ENCODE measurements at places on chromosomes 2 and 18.

- no peak for DNase-seq
These were observed 91.0 kb downstream of the MAPRE2 start for GRCh38 chr18:35132021-35132902.

DNA sequence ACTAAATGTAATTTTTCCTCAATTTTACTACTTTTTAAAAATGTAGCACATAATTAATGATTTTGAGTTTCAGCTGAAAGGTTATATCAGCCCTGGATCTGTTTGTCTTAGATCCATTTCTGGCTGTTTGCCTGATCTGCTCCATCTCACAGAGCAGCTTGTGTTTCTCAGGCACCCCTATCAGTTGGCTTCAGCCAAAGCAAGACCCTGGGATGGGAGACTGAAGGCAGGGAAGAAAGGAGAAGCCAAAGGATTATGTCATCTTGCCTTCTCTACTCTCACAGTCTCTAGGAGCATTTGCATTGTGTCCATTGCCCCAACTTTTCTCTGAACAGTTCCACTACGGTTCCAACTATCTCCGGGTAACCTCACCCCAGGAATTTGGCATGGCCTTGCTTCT lies 110.5 kb downstream of the CCDC148 start:
- DNase-seq = no peak

GRCh38 chr2:20670315-20671035 lies 3.5 kb downstream of the GDF7 start:
- no peak for DNase-seq

- DNase-seq = no peak
These were observed 2.7 kb downstream of the IGFBP2 start for GRCh38 chr2:216635701-216636550.

DNA sequence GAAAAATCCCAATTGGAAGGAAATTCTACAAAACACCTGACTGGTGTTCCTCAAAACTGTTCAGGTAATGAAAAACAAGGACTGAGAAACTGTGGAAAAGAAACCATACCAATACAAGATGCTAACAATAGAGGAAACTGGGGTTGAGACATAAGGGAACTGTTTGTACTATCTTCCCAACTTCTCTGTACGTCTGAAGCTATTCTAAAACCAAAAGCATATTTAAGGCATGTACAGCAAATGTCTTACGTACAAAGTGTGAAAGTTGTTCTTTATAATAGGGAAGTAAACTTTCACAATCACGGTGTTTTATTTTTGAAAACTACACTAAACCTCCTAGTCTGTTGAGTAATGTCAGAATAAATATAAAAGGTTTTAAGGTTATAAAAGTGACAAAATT lies 776.1 kb upstream of the RAB6C start:
- no peak for DNase-seq

- DNase-seq = no peak
These were observed 74.0 kb downstream of the TTC27 start for GRCh38 chr2:32701806-32702205.

- no peak for DNase-seq
These were observed 78.8 kb upstream of the PELI1 start for GRCh38 chr2:64223055-64223454.

DNA sequence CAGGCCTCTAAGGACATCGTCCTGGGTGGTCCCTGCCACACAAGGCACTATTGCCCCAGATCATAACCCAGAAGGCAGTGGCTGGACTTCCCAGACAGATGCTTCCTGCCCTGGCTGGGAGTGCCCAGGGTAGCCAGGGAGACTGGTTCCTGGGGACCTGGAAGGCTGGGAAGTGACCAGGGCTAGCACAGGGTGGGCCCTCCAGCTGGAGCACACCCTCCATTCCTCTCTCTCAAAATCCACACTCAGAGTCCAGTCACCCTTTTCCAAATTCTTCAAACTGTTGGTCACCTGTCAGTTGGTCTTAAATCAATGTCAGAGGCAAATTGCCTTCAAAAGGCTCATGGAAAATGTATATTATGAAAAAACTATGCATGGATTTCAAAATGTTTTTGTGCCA lies 11.6 kb upstream of the TUBB6 start:
- no peak for DNase-seq

DNA sequence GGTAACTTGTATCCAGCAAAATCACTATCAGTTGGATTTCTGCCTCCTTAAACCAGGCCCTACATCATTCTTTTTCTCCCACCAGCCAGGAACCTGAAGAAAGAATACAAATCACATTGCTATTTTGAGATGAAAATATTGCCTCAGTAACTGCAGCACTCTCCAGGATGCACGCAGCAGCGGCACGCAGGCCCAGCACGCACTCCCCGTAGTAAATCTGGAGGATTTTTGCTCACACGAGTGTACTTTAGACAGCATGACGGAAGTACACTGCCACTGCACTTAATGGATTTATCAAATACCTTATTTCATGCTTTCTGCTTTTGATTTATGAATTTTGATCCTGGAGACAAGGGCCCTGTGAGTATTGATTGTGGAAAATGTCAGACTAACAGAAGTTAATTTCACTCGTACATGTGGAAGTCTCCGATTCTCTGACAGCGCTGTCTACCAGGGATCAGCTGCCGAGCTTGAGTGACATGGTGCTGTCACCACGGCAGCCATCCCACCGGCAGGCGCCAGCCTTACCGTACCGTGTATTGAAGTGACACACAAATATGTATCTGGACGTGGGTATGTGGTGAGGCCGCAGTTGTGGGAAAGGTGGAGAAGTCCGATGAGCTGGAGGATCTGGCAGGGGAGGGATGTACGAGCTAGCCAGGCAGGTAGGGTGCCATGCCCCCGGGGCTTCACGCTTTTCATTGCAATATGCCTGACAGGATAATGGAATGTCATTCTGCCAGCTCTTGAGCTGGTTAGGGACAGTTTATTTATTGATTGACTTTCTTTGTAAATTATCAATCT lies 863.7 kb downstream of the GALR1 start:
- DNase-seq = no peak

- DNase-seq = no peak
These were observed 45.1 kb downstream of the FARSB start for GRCh38 chr2:222610746-222611145.

DNA sequence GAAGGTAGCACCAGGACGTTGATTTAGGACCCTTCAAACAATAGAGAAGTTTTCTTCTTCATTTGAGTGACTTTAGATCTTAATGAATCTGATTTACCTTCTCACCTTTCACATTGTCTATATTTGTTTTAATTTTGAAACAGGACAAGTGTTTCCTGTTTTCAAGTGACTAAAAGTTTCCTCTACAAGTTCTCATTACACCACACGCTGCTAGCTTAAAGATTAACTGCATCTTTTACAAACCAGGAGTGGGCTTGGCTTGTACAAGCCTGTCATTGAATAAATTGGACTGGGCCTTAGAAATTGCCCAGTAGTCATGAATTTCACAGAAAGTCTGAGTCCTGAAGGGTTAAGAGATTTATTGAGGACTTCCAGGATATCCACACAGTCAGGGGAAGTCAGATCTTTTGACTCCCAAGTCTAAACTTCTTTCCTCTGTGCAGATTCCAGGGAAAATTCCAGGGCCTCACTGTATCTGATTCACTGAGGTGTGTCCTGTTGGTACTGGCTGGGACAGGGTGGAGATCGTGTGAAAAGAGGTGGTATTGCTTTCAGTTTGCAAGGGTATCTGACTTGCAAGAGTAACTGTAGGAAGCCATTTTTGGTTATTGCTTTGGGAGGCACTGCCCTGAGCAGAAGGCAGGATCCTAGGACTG lies 3.4 kb downstream of the SGPP2 start:
- DNase-seq = no peak

- DNase-seq = no peak
These were observed 112.3 kb downstream of the MEP1B start for GRCh38 chr18:32301976-32302743.

DNA sequence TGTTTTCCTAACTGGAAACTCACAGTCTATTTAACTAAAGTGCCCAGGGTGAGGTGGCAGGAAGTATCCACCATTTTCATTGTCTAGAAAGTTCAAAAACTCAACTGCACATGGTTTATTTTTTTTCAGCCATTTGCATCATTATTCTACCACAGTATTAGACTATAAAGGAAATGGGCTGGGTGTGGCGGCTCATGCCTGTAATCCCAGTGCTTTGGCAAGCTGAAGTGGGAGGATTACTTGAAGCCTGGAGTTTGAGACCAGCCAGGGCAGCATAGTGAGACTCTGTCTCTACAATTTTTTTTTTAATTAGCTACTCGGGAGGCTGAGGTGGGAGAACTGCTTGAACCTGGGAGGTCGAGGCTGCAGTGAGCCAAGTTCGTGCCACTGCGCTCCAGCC lies 213.8 kb downstream of the MYO3B start:
- DNase-seq = no peak

GRCh38 chr2:191166111-191166755 lies 15.4 kb upstream of the STAT4 start:
- no peak for DNase-seq

DNA sequence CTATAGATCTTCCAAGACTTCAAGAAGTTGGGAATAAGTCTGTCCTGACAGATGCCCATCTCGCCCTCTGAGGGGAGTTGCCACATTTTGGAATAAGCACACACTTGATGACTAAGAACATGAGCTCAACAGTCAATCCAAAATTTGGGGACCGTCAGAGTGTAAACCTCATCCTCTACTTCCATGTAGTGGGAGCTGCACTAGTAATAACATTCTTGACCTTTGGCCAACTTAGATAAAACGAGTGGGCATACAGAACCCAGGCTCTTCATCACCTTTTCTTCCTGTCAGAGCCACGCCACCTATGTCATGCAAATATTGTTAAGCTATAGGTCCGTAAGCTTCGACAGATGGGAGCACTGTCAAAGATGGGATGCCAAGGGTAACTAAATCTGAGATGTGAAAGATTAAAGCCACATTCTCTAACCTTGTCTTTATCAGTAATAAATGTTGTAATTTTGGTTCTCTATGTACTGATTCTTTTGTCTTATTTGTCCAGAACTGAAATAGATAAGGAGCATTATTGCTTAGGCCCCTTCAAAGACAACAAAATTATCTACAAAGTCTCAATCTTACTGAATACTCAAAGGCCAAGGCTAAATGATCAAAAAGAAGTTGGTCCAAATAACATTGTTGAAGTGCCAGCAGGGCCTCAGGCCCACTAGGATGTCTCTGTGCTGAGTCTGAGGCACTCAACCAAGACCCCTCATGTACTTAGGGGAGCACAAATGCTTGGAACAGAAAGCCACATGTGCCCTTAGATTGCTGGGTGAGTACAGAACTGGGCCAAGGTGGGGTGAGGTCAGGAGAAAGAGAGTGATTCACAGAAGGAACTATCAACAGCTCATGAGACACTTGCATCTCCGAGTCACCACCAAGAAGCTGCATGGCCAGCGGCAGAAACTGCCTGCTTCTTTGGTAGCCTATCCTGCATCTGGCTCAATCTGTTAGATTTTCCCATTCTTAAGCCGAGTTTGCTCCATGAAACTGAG lies 15.0 kb downstream of the CDH2 start:
- DNase-seq = no peak

DNA sequence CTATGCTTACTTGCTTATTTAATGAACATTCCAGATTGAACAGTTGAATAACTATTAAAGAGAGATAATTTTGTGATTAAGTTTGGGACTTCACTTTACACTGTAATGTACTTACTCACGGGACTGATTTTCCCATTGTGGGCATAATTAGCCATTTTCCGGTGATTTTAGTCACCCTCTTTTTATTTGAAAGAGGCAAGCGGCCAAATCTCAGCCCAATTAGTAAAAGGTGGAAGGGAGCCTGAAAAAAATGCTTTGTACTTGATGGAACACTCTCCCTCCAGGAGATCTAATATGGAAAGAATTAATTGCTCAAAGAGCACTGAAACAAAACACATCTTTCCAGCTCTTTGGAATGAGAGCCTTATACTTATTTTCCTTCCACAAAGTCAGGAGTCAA lies 50.2 kb downstream of the CALCRL start:
- no peak for DNase-seq

- DNase-seq = no peak
These were observed 89.6 kb downstream of the ITGB1BP1 start for GRCh38 chr2:9333591-9334171.

- no peak for DNase-seq
These were observed 5.8 kb upstream of the ARL5A start for GRCh38 chr2:151833984-151834383.

- no peak for DNase-seq
These were observed 1132.1 kb upstream of the ZEB2 start for GRCh38 chr2:145652036-145652435.

GRCh38 chr2:177254433-177255226 lies 9.9 kb downstream of the NFE2L2 start:
- no peak for DNase-seq

DNA sequence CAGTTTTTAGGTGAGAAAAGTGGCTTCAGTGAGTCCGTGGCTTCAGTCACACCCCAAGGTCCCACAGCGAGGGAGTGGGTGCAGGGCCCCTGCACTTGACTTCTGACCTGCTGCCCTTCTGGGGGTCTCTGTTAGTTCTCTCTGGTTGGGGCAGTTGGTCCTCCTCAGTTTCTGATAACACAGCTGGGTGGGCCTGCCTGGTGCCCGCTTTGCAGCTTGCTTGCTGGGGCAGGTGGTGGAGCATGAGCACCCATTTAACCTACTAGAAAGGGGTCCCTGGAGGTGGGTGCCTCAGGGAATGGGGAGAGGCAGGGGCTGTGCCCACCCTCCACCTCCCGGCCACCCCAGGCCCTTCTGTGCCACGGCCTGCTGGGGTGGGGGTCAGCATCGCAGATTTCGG lies 83.2 kb downstream of the ASB1 start:
- DNase-seq = no peak

DNA sequence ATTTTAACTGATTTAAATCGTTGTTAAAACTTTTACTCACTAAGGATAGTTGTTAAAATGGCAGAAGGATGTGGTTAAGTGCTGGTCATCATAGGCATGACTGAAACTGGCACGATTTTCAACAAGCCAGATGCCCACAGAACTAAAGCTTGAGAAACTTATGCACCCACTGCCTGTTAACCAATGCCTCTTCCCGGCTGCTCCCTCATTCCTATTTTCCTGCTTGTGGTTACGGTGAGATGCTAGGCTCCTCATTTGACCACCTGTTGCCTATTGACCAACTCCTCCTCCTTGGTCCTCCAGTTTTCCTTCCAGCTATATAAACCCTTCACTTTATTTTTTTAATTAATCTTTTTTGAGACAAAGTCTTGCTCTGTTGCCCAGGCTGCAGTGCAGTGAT lies 238.7 kb downstream of the TFCP2L1 start:
- no peak for DNase-seq

- no peak for DNase-seq
These were observed 334.9 kb downstream of the SOX11 start for GRCh38 chr2:6027066-6027465.
